HuH-7 (cell line): ENCODE measurements at places on chromosomes 7 and 10.
A peak's percentile ranks its signal among the peaks of the same experiment; 100 is the strongest.

DNA sequence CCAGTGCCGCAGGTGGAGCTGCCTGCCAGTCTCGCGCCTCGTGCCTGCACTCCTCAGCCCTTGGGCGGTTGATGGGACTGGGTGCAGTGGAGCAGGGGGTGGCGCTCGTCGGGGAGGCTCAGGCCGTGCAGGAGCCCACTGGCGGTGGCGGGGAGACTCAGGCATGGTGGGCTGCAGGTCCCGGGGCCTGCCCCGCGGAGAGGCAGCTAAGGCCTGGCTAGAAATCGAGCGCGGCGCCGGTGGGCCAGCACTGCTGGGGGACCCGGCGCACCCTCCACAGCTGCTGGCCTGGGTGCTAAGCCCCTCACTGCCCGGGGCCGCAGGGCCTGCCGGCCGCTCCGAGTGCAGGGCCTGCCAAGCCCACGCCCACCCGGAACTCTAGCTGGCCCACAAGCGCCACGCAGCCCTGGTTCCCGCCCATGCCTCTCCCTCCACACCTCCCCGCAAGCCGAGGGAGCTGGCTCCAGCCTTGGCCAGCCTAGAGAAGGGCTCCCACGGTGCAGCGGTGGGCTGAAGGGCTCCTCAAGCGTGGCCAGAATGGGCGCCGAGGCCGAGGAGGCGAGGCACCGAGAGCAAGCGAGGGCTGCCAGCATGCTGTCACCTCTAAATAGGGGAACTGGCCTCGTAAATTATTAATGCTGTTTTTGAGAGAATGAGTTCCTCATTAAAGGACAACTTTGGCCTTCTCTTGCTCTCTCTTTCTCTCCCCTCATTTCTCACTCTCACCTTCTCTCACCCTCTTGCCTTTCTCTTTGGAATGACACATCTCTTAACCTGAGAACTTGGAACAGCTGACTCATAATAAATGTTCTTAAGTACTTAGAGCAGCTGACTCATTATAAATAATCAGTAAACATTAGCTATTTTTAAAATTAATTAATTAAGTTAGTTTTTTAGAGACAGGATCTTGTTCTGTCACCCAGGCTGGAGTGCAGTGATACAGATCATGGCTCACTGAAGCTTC is 4.9 kb downstream of the ACADSB start:
- DNase-seq: no peak

DNA sequence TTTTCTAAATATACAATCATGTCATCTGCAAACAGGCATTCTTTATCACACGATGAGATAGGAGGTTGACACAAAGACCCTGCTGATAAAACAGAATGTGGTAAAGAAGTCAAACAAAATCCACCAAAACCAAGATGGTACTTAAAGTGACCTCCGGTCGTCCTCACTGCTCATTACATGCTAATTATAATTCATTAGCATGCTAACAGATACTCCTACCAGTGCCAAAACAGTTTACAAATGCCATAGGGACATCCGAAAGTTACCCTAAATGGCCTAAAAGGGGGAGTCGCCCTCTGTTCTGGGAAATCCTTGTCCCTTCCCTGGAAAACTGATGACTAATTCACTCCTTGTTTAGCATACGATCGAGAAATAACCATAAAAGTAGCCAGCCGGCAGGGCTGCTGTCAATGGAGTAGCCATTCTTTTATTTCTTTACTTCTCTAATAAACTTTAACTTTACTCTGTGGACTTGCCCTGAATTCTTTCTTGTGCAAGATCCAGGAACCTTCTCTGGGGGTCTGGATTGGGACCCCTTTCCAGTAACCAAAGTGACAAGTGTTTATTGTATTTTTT is 126.6 kb downstream of the CCDC71L start:
- DNase-seq: no peak

- DNase-seq: no peak
These were observed 118.6 kb downstream of the MAGI2 start for GRCh38 chr7:79334841-79335240.

GRCh38 chr7:133936074-133936473 is 191.1 kb upstream of the LRGUK start:
- DNase-seq: no peak

DNA sequence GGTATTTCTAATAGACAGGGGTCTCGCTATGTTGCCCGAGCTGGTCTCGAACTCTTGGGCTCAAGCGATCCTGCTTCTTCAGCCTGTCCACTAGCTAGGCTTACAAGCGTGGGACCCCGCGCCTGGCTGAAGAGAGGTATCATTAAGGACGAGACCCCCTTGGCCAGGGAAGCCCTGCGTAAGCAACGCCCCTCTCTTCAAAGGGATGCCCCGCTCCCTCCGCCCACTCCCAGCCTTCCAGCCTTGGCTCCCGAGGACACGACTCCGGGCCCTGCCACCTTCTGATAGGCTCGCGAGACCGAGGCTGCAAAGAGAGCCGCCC is 220 bp upstream of the ZKSCAN5 start:
- peak; percentile 96 for DNase-seq

GRCh38 chr10:89921403-89921802 is 220.0 kb downstream of the KIF20B start:
- DNase-seq: no peak

DNA sequence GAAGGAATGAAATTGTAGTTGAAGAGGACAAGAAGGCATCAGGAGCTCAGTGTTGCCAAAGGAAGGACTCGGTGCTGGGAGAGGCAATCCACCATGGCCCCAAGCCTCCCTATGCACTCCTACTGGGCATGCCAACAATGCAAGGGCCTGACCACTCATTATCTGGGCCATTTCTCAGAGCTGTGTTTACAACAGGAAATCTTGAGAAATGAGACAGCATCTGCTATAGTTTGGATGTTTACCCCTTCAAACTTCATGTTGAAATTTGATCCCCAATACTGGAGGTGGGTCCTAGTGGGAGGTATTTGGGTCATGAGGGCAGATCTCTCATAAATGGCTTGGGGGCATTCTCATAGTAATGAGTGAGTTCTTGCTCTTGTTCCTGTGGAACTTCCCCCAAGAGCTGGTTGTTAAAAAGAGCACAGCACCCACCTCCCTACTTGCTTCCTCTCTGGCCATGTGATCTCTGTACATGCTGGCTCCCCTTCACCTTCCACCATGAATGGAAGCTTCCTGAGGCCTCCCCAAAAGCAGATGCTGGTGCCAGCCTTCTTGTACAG is 50.8 kb upstream of the AOAH start:
- DNase-seq: no peak

DNA sequence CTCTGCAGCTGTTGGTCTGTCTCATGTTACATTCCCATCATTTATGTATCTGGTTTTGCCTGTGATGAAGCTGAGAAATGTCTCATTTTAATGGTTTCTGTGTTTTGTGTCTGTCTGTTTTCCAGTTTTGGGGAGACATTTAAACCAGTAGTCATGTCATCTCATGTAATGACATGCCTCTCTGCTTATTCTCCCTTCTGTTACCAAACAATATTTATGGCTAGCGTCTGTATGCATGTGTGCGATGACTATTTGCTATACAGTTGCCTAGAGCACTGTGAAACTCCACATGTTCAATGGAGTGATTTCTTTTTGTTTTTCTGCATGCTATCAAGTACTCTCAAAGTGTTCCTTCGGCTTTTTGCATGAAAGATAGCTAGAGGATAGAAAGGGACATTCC is 132.0 kb downstream of the ST7 start:
- no peak for DNase-seq

GRCh38 chr10:12965571-12965970 is 35.9 kb downstream of the CCDC3 start:
- DNase-seq: no peak

DNA sequence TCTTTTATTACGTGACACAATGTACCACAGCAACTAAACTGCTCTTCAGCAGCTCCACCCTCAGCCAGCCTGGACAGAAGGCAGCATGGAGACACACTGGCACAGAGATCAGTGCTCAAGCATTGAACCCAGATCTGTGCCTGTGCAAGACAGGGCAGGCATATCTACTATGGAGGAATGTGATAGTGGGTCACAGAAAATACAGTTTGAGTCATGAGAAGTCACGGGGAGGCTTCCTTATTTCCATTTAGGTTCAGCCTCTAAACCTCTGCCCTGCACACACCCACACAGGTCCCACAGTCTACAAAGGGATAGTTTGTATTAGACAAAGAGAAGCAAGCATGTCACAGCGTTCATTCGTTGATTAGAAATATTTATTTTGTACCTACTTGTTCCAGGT is 187.4 kb upstream of the AGR3 start:
- no peak for DNase-seq
